ENCODE measurements at places on chromosomes 11 and 22. TPM values are rescaled to one million over a fixed set of nuclear protein-coding genes. Genes with fewer than 3 reads are reported as not detected.

DNA sequence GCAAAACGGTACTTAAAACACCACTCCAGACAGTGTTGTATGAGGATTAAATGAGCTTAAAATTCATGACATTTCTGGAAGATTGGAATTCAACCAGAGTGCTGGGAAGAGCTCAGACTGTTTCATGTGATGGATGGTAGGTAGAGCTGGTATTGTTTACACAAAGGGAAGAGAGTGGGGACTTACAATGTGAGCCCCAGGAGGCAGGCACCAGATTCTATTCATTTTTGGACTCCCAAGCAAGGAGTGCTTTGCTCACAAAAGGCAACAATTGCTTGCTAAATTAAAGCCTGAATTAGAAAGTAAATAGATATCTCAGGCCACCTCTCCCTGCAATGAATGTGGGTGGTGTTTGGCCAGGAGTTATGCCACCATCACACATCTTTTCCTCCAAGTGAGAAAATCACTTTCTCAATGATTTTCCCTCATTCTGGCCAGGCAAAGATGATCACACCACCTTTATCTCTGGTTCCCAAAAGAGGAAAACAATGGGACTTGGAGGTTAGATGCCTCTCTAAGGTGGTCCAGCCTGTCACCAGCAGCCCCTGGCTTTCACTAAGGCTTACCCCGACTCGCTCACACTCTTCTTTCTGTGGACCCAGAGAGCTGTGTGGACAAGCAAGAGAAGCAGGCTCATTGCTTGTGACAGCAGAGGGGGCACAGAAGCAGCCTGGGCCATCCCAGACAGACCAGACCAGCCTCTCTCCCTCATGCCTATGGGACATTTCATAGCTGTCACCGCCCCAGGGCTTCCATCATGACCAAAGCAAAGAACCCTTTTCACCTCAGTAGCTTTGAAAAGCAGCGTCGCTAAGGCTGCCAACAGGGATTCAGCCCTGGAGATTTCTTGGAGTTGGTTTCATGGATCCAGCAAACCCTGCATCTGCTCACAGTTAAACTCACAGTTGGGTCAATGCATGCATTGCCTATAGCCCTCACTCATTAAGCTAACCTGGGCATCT, 63.5 kb upstream of the DRD2 start:
- no peak for DNase-seq

RBM4 gene
- total RNA-seq = 73.9 TPM

DNA sequence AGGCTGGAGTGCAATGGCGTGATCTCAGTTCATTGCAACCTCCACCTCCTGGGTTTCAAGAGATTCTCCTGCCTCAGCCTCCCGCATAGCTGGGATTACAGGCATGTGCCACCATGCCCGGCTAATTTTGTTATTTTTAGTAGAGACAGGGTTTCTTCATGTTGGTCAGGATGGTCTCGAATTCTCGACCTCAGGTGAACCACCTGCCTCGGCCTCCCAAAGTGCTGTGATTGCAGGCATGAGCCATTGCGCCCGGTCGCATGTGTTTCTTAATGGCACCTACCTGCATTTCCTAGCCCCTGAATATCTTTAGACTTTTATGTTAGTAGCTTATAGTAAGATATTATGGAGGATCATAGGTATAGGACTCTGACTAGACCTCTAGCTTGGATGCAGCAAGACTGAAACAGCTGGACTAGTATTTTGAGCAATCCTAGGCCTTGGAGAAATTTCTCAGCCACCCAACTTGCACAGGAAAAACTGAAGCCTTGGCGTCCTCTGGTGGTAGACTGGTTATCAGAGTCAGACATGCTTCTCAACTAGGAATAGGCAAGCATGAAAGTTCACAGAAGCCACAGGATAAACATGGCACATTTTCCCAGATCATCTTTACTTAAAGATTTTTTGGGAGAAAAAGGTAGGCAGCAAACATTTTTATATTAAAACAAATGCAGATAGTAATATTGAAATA, 22.7 kb upstream of the C1QTNF4 start:
- no peak for DNase-seq

DNA sequence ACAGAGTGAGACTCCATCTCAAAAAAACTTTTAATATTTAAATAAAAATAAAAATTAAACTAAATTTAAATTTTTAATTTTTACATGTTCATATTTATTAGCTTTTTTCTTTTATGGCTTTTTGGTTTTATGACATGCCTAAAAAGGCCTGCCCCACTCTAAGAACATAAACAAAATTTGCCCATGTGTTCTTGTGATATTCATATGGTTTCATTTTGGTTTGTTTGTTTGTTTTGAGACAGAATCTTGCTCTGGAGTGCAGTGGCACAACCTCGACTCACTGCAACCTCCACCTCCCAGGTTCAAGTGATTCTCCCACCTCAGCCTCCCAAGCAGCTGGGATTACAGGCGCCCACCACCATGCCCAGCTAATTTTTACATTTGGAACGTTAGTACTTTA, 27.7 kb downstream of the SUSD2 start:
- DNase-seq = no peak

GRCh38 chr11:103234974-103235373, 125.7 kb downstream of the DYNC2H1 start:
- DNase-seq = no peak

- no peak for DNase-seq
These were observed 4.3 kb upstream of the OR5B12 start for GRCh38 chr11:58446294-58446693.

SLC22A9 gene
- total RNA-seq = not detected

DNA sequence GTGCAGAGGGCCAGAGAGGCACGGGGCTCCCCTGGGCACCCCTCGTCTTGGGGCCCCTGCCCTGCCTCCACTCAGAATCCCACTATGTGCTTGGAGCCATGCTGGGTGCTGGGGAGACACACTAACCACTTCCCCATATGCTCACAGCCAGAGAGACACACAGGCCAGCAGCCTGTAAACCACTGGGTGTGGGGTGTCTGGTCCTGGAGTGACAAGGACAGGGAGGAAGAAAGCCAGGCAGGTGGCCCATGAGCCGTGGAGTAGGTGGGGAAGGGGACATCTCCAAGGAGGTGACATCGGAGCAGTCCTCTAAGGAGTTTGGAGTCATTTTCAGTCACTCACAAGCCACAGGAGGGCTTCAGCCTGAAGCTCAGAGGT, 58.9 kb downstream of the CDKN1C start:
- no peak for DNase-seq

GRCh38 chr11:131077340-131077739, 161.1 kb upstream of the SNX19 start:
- DNase-seq = no peak

DNA sequence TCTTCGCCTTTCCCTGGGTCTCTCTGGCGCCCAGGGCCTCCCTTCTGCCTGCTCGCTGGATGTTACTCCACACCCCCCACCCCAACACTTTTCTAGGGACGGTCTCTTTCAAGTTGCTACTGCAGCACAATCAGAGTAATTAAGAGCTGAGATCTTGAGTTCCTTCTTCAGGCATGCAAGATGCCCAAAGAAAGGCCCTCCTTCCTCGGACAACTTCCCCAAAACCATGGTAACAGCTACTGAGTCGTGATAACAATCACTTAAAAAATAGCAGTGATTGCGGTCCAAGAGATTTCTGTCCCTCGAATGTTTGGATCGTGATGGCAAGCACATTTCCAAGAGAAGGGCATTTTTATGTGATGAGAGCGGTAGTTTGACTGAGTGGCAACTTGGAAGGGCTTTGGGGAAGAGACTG, 638 bp upstream of the TENM4 start:
- no peak for DNase-seq

MMP11 gene
- total RNA-seq = 6.2 TPM

DNA sequence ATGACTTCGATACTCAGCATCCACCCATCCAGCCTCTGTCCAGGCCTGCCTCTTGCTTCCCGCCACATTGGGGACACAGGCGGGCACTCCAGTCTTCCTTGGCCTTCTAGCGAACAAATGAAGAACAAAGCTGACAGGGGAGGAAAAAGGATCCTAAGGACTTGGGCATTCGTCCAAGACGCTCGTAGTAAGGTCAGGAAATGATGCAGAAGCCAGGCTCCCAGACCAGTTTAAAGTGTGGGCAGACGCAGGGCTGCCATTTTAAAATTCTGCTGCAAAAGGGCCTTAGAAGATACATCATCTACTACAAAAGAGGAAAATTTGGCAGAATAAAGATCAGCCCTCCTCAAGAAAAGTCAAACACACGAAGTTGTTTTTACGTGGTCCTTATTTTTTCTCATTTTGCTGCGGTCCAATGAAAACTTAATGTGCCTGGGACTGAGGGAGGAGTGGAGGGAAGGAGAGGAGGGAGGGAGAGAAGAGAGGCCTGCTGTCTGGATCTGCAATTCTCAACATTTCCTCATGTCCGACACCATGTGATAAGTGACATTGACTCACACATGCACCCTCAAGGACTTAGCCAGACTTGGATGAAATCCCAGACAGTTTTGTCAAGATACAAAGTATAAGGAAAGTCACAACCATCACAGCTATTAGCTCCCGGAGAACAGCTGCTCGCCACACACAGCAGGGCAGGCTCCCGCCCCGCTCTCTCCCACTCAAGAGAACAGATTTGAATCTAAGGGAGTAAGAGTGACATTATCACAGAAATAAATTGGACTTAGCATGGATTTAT, 5.7 kb downstream of the DNAL4 start:
- DNase-seq = no peak

DNA sequence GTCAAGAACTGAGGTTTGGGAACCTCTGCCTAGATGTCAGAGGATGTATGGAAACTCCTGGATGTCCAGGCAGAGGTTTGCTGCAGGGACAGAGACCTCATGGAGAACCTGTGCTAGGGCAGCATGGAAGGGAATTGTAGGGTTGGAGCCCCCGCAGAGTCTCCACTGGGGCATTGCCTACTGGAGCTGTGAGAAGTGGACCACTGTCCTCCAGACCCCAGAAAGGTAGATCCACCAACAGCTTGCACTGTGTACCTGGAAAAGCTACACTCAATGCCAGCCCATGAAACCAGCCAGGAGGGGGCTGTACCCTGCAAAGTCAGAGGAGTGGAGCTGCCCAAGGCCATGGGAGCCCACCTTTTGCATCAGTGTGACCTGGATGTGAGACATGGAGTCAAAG, 29.5 kb downstream of the CHST1 start:
- no peak for DNase-seq

- DNase-seq = no peak
These were observed 35.9 kb upstream of the ZBED5 start for GRCh38 chr11:10893714-10894151.

DNA sequence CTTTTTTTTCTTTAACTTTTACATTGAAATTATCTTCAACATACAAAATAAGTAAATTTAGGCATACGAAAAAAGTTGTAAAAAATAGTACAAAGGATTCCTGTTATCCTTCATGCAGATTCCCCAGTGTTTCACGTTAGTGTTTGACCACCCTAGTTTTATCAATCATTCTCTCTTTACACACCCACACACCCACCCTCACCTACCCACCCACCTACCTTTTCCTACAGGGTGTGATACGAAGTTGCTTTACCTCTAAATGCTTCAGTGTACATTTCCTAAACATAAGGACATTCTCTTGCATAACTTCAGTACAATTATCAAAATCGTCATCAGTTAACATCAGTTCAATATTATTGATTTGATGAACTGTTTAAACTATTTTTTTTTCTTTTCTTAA, 37.0 kb downstream of the HIPK3 start:
- no peak for DNase-seq

PSMA1 gene
- total RNA-seq = 116 TPM

DNA sequence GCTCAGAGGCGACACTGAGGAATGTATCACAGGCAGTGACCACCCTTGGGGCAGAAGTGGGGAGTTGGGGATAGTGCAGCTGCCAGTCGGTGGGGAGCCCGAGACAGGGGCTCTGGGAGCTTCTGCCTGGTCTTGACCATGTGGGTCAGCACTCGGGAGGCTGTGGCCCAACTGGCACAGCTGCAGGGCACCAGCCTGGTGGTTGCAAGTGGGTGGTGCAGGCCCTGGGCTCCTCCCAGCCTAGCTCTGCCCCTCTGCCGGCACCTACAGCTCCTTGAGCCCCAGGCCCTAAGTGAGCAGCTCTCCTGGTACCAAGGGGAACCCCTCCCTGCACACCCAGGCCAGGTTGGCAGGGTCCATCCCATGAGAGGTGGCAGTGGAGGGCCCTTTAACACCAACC, 12.6 kb upstream of the RASL10A start:
- DNase-seq = no peak

ZNF143 gene
- 41.3 TPM for total RNA-seq

Data from breast epithelium (tissue), 4 donors.